ENCODE measurements at places on chromosomes 2 and 18.

DNA sequence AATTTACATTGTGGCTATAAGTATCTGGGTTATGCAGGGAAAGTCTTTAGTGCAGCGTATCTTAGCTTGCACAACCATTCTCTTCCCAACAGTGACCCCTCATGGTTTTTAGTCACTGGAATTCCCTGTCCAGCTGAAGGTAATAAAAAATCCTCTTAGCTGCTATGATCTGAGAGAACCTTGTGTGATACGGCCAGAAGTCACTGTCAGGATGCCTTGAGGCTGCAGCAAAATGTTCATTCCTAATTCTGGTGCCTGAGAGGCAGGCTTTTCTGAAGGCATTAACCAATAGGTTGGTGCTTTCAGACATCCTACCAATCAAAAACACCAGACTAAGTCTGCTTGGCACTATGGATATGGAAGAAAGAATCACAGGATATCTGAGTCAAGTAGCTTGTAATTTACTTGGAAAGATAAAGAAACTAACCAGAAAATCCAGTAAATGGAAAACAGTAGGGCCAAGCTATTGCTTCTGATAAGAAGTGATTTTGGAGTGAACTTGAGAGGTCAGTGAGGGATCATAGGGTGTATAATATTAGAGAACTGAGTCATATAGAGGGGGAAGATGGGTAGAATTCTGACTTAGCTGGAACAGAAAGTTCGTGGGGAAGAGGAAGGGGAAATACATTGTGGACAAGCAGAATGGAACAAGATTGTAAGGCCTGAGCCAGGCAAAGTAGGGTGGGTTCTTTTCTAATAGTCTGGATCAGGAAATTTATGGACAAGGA lies 89.0 kb upstream of the SLC14A2 start:
- no peak for DNase-seq

GRCh38 chr2:121197369-121198091 lies 87.5 kb downstream of the TFCP2L1 start:
- DNase-seq: peak; percentile 46

DNA sequence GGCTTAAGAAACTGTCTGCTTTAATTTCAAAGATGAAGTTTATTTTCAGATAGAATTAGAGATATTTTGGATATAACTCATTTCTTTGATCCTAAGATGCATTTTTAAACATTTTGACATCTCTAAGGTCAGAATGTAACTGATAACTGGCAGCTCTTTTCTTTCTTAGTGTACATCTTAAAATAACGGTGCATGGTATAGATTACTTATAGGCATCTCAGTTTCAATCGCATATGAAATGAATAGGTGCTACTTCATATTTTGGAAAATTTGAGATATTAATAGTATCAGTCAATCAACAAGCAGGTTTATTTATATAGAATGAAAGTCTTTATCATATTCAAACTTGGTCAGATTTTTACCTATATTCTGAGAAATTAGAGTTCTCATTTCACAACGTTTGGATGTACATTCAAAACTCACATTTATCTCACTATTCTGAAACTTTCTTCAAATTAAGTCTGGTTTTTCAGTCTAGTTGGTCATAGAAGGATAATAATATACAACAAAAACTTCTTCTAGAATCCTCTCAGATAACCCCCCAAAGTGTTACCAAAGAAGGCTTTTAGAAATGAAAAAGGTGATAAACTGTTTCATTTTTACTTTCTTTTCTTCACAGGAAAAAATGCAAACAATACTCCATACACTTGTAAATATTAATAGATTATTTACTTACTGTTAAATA lies 122.8 kb upstream of the WDSUB1 start:
- no peak for DNase-seq

- no peak for DNase-seq
Observed at GRCh38 chr2:234091432-234091879, 41.0 kb downstream of the SPP2 start.

GRCh38 chr2:240759459-240759858 lies 60.6 kb downstream of the KIF1A start:
- no peak for DNase-seq

DNA sequence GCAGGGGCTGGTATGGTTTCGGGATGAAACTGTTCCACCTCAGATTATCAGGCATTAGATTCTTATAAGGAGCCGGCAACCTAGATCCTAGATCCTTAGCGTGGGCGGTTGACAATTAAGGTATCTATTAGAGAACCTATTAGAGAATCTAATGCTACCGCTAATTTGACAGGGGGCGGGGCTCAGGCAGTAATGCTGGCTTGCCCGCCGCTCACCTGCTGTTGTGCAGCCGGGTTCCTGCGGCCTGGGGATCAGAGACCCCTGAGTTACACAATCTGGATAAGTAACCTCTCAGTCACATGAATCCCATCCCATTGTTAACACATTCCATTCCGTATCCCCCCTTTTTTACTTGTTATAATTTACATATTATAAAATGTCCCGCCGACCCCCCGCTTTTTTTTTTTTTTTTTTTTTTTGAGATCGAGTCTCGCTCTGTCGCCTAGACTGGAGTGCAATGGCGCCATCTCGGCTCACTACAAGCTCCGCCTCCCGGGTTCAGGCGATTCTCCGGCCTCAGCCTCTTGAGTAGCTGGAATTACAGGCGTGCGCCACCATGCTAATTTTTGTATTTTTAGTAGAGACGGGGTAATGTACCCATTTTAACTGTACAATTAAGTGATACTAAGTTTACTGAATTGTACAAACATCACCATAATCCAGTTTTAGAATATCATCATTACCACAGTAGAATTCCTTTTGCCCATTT lies 42.0 kb upstream of the GPD2 start:
- DNase-seq: no peak

GRCh38 chr2:150051004-150051403 lies 436.5 kb downstream of the RND3 start:
- no peak for DNase-seq

GRCh38 chr18:42782929-42783328 lies 332.6 kb downstream of the RIT2 start:
- DNase-seq: no peak
